ENCODE measurements at places on chromosomes 7 and 10.
A peak's percentile ranks its signal among the peaks of the same experiment; 100 is the strongest.

DNA sequence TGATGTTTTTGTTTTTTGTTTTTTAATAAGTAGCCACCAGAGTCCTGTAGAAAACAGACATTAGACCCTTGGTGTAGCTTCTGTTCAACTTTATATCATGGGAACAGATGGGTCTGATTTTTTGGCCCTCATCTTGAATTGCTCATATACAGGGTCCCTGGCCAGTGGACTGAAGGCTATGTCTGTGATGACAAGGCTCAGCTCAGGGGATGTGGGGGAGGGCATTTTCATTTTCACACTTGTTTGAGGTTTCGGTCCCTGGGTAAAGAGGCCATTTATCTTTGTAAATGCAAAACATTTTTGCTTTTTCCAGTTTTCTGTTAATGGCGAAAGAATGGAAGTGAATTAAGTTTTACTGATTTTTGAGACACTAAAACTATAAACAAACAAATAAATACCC lies 257.6 kb upstream of the PHYHIPL start:
- DNase-seq: no peak

DNA sequence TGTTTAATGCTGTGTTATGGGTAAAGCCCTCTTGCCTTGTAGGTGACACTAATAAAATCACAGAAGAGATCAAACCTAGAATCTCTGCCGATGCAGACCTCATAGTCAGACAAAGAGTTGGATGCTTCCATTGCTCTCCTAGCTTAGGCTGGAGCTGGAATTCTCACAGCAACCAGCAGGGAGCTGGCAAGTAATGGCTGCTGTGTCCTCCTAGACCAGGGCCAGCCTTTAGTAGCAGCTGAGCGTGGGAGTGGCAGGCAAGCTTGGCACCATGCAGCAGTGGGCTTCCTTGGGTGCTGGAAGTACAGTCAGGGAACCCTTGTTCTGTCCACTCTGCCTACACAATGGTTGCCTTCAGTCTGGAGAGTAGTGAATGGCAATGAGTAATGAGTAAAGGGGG lies 598.3 kb upstream of the GALNT17 start:
- DNase-seq: no peak

GRCh38 chr10:54800741-54801421 lies at the start of gene PCDH15:
TSS of gene PCDH15 (minus strand) at chr10:54801231. CDS start at chr10:54664262, 136,969 bp downstream.
- DNase-seq: peak; percentile 61

- DNase-seq: no peak
Measured at GRCh38 chr10:113491967-113492565, 60.8 kb upstream of the HABP2 start.

GRCh38 chr10:119539359-119539825 lies 3.1 kb downstream of the RGS10 start:
- DNase-seq: no peak

GRCh38 chr10:127153181-127153580 lies 43.2 kb downstream of the INSYN2A start:
- DNase-seq: no peak

DNA sequence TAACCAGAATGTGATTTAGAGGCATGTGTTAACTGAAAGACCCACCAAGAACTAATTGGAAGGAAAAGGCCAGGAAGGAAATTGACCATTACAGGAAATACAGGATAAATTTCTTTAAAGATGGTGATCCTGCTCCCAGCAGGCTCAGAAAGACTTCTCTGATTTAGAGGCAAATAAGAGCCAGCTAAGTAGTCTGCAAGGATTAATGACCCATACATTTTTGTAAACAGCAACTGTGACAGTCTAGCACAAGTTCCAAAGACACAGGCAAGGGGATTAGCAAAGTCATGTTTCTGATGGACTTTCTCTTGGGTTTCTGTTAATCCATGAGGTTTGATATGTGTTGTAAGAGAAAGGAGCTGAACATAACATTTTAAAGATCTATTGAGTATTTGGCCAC lies 425.0 kb downstream of the HTR7 start:
- DNase-seq: no peak

- no peak for DNase-seq
Measured at GRCh38 chr7:144827621-144828020, 8.2 kb downstream of the TPK1 start.

DNA sequence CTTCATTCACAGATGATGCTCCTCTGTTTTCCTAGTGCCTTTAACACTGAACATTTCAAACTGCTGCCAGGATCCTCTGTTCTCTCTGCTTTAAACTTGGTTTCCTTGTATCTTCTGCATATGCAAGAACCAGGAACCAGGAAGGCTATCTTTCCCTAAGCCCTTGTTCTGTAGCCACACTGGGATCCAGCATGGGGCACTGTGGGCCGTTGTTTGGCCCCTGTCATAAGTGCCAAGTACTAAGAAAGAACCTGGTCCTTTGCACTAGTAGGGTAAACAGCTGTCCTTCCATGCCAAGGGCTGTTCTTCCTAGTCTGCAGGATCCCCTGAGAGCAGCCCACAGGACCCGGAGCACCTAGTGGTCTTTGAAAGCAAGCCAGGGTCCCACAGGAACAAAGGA lies 49.0 kb upstream of the TRIM8 start:
- no peak for DNase-seq

GRCh38 chr10:18303851-18304801 lies 163.9 kb downstream of the CACNB2 start:
- peak; percentile 80 for DNase-seq

GRCh38 chr7:84364708-84365107 lies 170.1 kb upstream of the SEMA3A start:
- DNase-seq: no peak

DNA sequence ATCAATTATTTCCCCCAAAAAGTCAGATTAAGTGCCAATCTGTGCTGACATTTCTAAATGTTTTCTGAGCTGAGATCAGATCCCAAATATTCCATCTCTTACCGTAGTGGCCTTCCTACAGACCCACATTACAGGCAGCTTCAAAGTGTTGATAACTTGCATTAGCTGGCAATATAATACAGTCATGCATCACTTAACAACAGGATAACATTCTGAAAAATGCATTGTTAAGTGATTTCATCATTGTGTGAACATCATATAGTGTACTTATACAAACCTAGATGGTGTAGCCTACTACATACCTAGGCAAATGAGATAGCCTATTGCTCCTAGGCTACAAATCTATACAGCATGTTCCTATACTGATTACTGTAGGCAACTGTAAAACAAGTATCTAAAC lies 22.4 kb downstream of the SLC25A13 start:
- no peak for DNase-seq

DNA sequence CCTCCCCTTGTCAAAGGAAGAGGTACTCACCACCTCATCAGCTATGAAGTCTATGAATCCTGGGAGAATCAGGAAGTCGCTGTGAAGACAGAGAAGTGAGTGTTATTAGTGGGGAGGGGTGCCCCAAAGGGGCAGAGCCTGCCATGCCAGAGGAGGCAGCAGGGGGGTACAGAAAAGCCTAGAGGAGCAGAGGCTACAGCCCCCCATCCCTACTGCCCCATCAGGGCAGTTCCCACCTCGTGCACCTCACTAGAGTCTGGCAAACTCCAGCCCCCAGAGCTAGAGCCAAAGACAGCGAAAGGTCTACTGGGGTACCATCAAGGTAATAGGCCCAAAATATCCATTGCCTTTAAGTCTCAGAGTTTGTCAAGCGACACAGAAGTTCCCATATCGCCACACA lies 6.1 kb downstream of the IMPDH1 start:
- DNase-seq: no peak

DNA sequence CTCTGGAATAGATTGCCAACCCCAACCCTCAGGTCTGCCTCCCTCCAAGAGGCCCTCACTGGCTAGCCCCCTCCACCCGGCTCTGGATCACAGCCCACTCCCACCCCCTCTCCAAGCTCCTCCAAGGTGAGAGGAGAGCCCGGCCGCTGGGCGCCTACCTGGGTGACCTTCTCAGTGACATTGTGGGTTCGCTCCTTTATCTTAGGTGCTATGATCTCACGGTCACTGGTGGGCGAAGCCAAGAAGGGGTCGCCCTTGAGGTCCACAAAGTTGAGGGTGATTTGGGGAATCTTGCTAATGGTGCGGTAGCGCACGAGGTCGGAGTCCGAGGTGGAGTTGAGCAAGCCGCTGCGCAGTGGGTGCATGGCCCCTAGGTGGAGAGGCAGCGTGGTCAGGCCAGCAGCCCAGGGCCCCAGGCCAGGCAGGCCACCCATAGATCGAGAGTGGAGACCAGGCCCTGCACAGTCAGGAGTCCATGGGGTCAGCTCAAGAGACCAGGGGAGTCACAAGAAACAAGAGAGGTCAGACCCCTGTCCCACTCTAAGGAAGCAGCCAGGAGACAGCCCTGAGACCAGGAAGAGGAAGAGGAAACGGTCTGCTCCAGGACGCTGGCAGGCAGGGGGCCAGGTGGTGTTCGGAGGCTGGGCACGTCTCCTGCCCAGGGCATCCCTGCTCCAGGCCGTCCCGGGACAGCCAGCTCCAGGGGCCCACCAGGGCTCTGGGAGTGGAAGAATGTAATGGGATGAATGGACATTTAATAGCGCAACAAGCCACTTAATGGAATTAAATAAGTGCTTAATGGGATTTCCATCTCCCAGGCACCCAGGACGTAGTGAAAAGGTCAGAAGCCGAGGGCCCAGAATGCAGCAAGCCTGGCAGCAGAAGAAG lies 20.7 kb downstream of the KCNH2 start:
- DNase-seq: no peak

GRCh38 chr7:111660478-111660877 lies 98.2 kb upstream of the IMMP2L start:
- DNase-seq: no peak

- no peak for DNase-seq
Measured at GRCh38 chr7:88637795-88638194, 121.7 kb upstream of the ZNF804B start.

DNA sequence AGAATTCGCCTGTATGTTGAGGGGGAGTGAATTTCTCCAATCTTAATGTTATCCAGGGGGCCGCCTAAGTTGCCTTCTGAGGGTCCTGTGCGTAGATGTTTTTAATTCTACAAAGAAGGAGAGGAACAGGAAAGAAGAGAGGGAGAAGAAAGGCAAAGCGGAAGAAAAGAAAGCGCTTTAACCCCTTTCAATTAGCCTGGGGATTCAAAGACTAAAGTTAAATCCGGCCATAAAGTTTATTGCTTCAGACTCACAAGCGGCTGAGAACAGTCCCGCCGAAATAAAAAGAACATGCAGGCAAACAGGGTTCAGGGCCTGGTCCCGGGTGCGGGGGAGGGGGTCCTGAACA lies 4.5 kb downstream of the HOXA5 start:
- DNase-seq: no peak

All from putamen (tissue), 1 donor.